Mucosa of gallbladder (tissue), 1 donor: ENCODE measurements at places on chromosomes 7 and 10. TPM values are rescaled to one million over a fixed set of nuclear protein-coding genes. Genes with fewer than 3 reads are reported as not detected.

- DNase-seq = no peak
These were observed 9.9 kb downstream of the TASOR2 start for GRCh38 chr10:5694573-5694972.

- no peak for DNase-seq
These were observed 275.8 kb downstream of the CACNA2D1 start for GRCh38 chr7:82167558-82168314.

GRCh38 chr10:17037910-17038309, 91.7 kb downstream of the CUBN start:
- DNase-seq = no peak

Gene JMJD1C
- total RNA-seq = 79.0 TPM

Gene TMEM196
- not detected for total RNA-seq

Gene KIF20B
- 2.9 TPM for total RNA-seq

DNA sequence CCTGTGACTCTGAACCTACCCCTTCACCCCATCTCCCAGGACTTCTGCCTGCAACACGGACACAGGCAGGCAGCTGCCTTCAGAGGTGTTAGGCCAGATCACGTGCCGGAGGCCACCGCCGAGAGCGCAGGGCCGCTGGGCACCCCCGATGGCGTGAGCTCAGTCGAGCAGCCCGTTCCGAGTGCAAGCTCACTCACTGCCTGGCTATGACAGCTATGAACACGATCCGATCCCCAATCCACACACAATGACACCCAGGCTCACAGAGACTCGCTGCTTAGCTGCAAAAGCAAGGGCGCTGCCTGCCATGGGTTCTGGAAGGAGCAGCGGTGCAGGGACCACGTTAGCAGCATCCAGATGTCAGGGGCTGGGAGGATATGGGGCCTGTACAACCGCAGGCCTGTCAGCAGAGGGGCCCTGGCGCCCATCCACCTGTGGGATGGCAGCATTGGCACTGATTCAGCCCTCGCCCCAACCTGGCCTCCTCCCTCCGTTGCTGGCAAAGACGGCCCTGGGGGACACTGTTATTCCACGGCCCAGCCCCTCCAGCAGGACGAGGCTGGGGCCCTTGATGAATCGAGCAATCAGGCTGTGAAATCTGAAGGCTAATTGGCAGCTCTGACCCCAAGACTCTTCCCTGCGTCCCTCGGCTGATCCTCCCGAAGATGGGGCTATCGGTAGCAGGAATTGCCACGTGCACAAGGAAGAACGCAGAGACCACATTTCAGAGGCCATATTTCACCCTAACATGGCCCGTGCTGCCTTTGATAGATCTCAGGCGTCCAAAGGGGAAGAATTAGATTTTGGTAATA, 230.1 kb downstream of the ELFN1 start:
- DNase-seq = no peak

DNA sequence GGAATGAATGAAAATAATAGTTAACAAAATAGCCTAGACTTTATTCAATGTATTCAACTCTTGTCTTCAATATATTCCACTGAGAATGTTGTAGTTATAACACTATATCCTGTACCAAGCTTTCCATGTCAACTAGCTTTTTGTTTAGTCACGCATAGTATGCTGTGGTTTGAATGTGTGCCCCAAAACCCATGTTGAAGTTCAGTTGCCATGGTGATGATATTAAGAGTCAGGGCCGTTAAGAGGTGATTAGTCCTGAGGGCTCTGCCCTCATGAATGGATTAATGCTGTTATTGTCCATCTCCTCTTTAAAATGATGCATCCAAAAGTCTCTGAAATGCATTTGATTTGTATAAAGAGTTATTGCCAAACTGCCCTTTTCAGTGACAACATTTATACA, 887.6 kb downstream of the NRG3 start:
- no peak for DNase-seq

DNA sequence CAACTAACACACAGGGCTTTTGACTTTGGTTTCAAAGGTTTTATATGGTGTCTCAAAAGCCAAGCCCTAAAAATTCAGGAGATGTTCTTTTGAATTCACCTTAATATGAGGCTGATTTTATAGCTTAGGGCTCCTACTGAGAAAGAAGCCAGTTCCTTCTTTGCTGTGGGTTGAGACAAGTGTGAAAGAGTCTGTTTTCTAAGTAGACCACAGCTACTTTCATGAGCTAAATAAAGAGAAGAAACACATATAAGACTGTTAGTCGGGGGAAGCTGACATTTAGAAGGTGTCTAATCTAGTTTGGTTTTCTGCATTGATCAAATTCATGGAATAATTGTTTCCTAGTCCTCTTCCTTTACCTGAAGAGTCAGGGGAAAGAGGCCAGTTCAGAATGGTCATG, 332.1 kb upstream of the CELF2 start:
- DNase-seq = no peak

DNA sequence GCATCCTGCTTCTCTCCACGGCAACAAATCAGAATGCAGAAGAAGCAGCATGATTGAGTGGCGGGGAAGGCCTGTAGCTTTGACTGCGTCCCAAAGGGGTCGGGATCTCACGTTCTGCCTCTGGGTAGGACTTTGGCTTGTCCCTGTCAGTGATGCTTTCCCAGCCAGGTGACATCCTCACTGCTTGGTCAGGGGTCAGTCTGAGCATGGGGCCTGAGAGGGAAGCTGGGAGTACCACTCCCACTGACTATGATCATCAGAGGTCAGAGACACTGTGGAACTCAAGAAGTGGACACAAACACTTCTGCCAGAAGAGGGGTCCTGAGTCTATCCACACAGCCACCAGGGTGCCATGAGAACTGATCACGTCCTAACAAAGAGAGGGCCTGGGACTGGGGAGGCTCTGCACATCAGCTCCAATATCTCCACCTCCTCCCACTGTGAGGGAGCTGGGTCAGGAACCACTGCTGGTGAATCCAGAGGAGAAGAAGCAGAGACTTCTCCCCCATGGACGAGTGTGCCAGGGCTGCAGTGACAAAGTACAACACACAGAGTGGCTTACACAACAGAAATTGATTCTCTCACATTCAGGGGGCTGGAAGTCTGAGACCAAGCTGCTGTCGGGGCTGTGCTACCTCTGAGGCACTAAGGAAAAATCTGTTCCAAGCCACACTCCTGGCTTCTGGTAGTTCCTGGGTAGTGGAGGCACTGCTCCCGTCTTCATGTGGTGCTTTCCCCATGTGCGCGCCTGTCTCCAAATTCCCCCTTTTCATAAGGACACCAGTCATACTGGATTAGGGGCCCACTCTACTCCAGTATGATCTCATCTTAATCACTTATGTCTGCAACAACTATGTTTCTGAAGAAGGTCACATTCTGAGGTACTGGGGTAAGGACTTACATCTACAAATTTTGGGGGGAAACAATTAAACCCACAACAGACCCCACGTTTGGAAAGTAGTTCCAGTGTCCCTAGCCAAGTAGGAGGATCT, 131.1 kb downstream of the CYP26A1 start:
- no peak for DNase-seq

Gene KNDC1
- 5.2 TPM for total RNA-seq

GRCh38 chr10:357201-357950, 222.1 kb downstream of the ZMYND11 start:
- no peak for DNase-seq

Gene NEURL1
- 4.9 TPM for total RNA-seq

Gene MYL10
- total RNA-seq = not detected

GRCh38 chr10:61486738-61487396, 33.7 kb upstream of the TMEM26 start:
- DNase-seq = no peak

Gene PRXL2A
- total RNA-seq = 63.6 TPM

Gene IFIT2
- total RNA-seq = 11.8 TPM

Gene PPP1R9A
- total RNA-seq = 30.5 TPM

Gene DDC
- total RNA-seq = 1.7 TPM

GRCh38 chr7:151095828-151096475, 9.7 kb downstream of the AGAP3 start:
- DNase-seq = no peak

GRCh38 chr7:32490127-32490796, at the start of gene LSM5:
Gene LSM5, minus strand, starts transcription at chr7:32490380. Its CDS starts 15 bp downstream, at chr7:32490365.
- peak; percentile 94 for DNase-seq

DNA sequence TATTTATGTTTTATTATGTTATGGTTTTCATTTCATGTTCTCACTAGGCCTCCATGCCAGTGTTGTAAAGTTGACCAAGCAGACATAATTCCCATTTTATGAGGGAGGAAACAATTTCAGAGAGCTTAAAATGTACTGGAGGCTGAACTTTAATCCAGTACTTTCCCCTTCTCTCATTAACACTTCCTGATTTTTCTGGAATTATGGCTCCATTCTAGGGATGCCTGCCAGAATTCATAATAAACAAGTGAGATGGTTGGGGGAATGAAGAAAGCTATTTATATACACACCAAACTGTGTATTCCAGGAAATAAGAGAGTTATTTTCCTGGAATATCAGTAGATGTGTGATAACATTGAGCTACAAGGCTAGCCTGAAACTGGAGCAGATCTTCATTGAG, 6.9 kb downstream of the TMEM236 start:
- DNase-seq = no peak

- DNase-seq = no peak
These were observed 133.7 kb downstream of the DIP2C start for GRCh38 chr10:555682-556350.

Gene ABCB1
- total RNA-seq = 181 TPM

DNA sequence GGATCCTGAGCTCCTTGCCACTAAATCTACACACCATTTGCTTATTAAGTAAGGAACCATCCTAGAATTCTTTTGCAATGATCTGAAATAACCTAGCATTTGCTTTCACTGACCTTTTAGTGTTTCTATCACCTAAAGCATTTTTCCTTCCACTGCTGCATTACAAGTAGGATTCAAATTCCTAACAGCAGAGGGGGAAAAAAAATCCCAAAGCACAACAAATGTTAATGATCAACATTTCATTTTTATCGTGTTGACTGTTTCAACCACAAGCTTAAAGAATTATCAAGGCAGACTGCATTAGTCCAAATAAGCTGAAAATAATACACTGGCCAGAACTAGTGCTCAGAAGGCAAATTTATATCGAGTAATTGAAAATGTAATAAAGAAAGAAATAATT, 174.7 kb upstream of the TCF7L2 start:
- no peak for DNase-seq

DNA sequence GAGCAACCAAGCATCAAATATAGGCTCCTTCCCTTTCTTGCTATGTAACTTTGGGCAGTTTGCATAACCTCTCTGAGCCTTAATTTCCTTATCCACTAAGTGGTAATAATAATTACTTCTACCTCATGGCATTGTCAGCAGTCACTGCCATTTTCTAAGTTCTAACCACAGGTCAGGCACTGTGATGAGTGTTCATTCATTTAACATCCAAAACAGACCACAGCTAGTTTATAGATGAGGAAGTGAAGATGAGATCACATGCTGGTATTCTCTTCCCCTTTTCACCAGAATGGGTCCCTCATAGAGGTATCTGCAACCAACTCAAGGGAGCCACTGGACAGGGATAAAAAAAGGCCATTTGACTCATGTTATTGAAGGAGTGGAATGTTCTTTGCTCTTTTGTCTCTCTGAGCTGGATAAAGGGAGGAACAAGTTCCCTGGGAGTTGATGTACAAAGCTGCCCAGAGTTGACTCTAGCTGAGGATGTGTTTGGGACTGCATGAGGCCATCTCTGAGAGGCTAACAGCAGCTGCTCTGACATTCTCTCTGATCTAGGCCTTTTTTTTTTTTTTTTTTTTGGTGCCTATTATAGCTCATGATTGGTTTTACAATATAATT, 65.0 kb downstream of the DNAJC12 start:
- no peak for DNase-seq

GRCh38 chr7:42128703-42129102, 108.3 kb downstream of the GLI3 start:
- no peak for DNase-seq

- no peak for DNase-seq
These were observed 244.0 kb downstream of the BUB3 start for GRCh38 chr10:123398180-123398591.

DNA sequence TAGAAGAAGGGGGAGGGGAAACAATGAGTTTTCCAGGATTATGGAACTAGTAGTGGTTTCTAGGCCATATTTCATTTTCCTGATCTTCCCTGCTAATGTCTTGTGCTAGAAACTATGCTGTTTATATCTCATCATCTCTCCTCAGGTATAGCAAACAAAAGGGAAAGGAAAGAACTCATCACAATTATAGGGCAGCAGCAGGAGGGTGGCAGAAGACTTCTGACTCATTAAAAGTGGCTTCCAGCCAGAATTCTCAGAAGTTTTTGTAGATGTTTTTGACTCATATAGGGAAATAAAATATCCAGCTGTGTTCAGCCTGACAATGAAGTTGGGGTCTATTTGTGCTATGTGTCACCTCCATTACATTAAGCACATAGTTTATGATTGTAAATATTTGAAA, 6.5 kb downstream of the AHR start:
- DNase-seq = peak; percentile 39

GRCh38 chr7:55349121-55349520, 16.0 kb upstream of the LANCL2 start:
- no peak for DNase-seq

DNA sequence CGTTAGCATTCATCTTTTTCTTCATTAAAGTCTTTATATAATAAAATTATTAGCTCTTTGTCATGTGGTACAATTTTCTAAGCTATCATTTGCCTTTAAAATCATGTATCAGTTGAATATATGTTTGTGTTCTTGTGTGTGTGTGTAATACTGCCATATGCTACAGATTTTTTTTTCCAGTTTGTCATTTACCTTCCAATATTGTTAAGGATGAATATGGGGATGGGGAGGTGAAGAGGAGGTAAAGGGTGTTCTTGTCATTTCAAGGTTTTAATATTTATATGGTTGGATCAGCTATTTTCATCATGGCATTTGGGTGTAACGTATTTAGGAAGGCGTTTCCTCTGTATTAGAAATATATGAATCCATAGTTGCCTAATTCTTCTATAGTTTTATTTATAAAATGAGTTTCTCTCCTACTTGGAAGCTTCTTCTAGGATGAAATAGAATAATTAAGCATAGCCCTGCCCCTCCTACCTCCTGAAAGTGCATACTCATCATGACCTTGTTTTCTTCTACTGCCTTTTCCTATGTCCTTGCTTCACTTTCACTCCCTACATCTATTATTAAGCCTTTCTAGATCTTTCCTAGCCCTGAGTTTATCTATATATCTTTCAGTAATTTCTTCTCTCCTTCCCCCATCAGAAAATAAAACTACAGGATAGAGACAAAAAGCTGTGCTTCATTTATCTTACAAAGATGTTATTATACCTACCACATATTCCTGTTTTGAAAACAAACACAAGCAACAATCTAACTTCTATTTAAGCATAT, 25.1 kb downstream of the RAB18 start:
- no peak for DNase-seq
